ENCODE measurements at places on chromosomes 1 and 21. TPM values are rescaled to one million over a fixed set of nuclear protein-coding genes. Genes with fewer than 3 reads are reported as not detected.

- H3K4me3 ChIP-seq, result no peak overlapping the region
- DNase-seq, result peak; percentile 48
- H3K4me1 ChIP-seq, result peaks cover 6% of the 10 kb centered on the region
- H3K27me3 ChIP-seq, result no peaks in the 10 kb centered on the region
Observed at GRCh38 chr1:244341455-244342450, 110.0 kb downstream of the ADSS2 start.

Gene PCP4L1
- total RNA-seq, result 0.56 TPM

GRCh38 chr1:196400478-196401451, 207.5 kb downstream of the KCNT2 start:
- H3K4me1 ChIP-seq, result peaks cover 3% of the 10 kb centered on the region
- H3K27me3 ChIP-seq, result no peaks in the 10 kb centered on the region
- H3K27ac ChIP-seq, result peak overlapping the region; percentile 54
- no peaks in the 10 kb centered on the region for H3K36me3 ChIP-seq
- H3K4me3 ChIP-seq, result no peak overlapping the region
- peak; percentile 29 for DNase-seq

Gene DPM3
- 43.3 TPM for total RNA-seq

Gene SERTAD4
- total RNA-seq, result 1.5 TPM

GRCh38 chr1:225442123-225442505, 14.3 kb upstream of the LBR start:
- H3K36me3 ChIP-seq, result no peaks in the 10 kb centered on the region
- H3K27ac ChIP-seq, result no peak overlapping the region
- H3K4me3 ChIP-seq, result no peak overlapping the region
- no peaks in the 10 kb centered on the region for H3K27me3 ChIP-seq
- H3K4me1 ChIP-seq, result peaks cover 21% of the 10 kb centered on the region

- DNase-seq, result no peak
- H3K4me3 ChIP-seq, result no peak overlapping the region
- H3K4me1 ChIP-seq, result no peaks in the 10 kb centered on the region
Observed at GRCh38 chr1:40847023-40847745, 15.0 kb downstream of the CITED4 start.

DNA sequence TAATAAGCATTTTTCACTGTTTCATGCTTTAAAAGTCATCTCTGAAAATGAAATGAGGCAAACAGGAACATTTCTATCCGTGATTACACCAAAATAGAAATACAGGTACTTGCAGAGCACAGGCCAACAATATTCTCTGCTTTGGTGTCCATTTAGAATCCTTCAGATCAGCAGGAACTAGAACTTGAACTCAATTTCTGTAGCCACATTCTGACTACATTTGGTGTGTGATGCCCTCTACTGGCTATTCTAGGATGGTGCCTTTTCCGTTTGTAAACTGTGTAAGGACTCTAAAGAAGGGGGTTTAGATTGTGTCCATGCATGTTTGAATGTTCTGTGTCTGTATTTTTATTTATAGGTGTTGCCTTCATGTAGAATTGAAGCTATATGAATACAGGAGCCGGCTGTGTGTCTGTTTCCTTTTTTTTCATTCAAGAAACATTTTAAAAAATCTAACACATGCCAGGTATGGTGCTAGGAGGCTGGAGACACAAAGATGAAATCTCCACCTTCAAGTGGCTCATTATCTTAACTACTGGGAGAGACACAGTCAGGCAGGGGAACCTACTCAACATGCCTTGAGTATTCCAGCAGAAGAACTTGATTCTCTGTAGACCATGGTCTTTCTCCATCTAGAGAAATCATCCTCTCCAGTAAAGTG, 7.6 kb upstream of the ZNF326 start:
- peak; percentile 42 for DNase-seq
- H3K27ac ChIP-seq, result no peak overlapping the region
- H3K36me3 ChIP-seq, result no peaks in the 10 kb centered on the region
- H3K4me1 ChIP-seq, result peaks cover 12% of the 10 kb centered on the region
- no peak overlapping the region for H3K4me3 ChIP-seq
- no peaks in the 10 kb centered on the region for H3K27me3 ChIP-seq

Gene S100A2
- 10.1 TPM for total RNA-seq

GRCh38 chr1:15950763-15951295, 25.1 kb downstream of the ZBTB17 start:
- no peak overlapping the region for H3K4me3 ChIP-seq
- H3K4me1 ChIP-seq, result peaks cover 80% of the 10 kb centered on the region
- peak overlapping the region; percentile 98 for H3K27ac ChIP-seq
- no peaks in the 10 kb centered on the region for H3K27me3 ChIP-seq

GRCh38 chr1:53324728-53325297, 3.1 kb downstream of the LRP8 start:
- H3K36me3 ChIP-seq, result peaks cover 4% of the 10 kb centered on the region
- H3K4me3 ChIP-seq, result no peak overlapping the region
- H3K27ac ChIP-seq, result peak overlapping the region; percentile 62
- no peaks in the 10 kb centered on the region for H3K27me3 ChIP-seq
- peaks cover 30% of the 10 kb centered on the region for H3K4me1 ChIP-seq

GRCh38 chr21:45794027-45794426, 150.5 kb downstream of the PCBP3 start:
- H3K27me3 ChIP-seq, result no peaks in the 10 kb centered on the region
- no peak for DNase-seq
- H3K27ac ChIP-seq, result no peak overlapping the region
- H3K4me3 ChIP-seq, result no peak overlapping the region
- H3K36me3 ChIP-seq, result no peaks in the 10 kb centered on the region

DNA sequence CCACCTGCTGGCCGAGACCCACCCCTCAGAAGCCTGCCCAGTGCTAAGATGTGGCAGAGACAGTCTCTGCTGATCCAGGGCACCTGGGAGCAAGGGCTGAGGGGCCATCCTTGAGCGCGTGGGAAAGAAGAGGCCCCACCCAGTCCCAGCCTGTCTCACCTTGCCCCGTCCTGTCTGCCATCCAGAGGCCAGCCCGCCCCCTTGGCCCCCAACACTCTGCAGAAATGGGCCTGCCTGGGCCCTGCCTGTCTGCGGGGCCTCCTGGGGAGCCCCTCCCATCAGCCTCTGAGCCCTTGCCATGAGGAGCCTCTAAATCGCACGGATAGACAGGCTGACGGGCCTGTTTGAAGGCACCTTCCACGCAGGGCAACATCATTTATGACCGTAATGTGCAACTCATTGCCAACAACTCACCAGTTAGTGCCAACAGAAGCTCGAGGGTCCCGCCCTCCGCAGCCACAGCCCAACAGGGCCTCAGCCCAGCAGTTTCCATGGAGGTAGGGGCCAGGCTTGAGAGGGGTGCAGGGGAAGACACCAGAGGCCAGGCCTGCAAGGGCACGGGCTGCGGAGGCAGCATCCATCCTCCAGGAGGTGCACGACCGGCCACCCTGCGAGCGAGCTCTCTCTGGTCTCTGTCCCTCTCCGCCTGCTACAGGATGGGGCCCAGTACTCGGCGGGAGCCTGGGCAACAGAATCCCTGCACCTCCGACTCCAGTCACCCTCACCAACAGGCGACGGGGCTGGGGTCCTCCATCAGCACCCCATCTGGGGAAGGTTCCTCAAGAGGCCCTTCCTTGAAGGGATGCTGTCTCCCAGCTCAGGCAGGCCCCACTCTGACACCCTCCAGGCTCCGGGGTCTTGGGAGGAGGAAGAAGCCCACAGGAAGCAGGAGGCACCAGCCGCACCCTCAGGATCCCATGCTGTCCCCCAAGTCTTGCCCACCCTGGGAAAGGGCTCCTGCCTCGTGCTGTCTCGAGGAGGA, 78.0 kb downstream of the MEGF6 start:
- H3K27ac ChIP-seq, result no peak overlapping the region
- DNase-seq, result no peak
- H3K36me3 ChIP-seq, result no peaks in the 10 kb centered on the region
- H3K27me3 ChIP-seq, result no peaks in the 10 kb centered on the region
- peaks cover 11% of the 10 kb centered on the region for H3K4me1 ChIP-seq

Gene KLHL17
- total RNA-seq, result 10.9 TPM

GRCh38 chr1:209985002-209985401, 47.0 kb downstream of the SYT14 start:
- H3K27me3 ChIP-seq, result no peaks in the 10 kb centered on the region
- H3K36me3 ChIP-seq, result no peaks in the 10 kb centered on the region
- H3K4me3 ChIP-seq, result no peak overlapping the region
- no peak overlapping the region for H3K27ac ChIP-seq
- no peak for DNase-seq
- no peaks in the 10 kb centered on the region for H3K4me1 ChIP-seq

- no peak for DNase-seq
- H3K36me3 ChIP-seq, result no peaks in the 10 kb centered on the region
- H3K4me3 ChIP-seq, result no peak overlapping the region
- no peaks in the 10 kb centered on the region for H3K27me3 ChIP-seq
- H3K27ac ChIP-seq, result no peak overlapping the region
Observed at GRCh38 chr1:154714638-154715037, 106.7 kb upstream of the ADAR start.

- no peaks in the 10 kb centered on the region for H3K4me1 ChIP-seq
- H3K27me3 ChIP-seq, result no peaks in the 10 kb centered on the region
- H3K36me3 ChIP-seq, result no peaks in the 10 kb centered on the region
- H3K4me3 ChIP-seq, result no peak overlapping the region
- H3K27ac ChIP-seq, result no peak overlapping the region
Observed at GRCh38 chr1:213291526-213291925, 240.5 kb downstream of the RPS6KC1 start.

Gene SMIM34
- not detected for total RNA-seq

Gene MCOLN3
- 3.0 TPM for total RNA-seq

DNA sequence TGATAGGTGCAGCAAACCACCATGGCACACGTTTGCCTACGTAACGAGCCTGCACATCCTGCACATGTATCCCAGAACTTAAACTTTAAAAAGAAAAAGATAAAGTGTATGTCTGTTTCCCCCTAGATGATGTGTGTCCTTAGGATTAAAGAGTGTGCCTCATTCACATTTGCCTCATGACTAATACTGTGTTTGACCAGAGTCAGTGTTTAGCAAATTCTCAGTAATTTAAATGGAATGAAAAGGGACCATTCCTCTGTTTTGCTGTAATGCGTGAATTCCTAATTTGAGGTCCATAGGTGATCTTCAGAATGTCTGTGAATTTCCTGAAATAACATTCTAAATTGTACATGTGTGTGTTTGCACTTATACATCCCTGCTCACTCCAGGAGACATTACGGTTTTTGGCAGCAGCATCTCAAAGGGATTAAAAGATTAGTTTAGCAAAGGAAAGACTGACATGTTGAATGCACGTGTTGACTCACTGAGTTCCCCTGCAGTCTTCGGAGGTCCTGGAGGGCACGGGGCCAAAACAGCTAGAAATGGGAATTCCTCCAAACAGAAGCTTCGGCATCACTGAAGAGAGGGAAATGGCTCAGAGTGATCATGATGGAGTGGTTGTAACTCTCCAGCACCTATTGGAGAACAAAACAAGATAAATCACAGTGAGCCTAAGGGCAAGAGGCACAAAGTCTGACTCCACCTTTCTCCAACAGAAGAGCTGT, 19.1 kb upstream of the SLC35F3 start:
- no peak overlapping the region for H3K4me3 ChIP-seq
- DNase-seq, result no peak
- H3K4me1 ChIP-seq, result no peaks in the 10 kb centered on the region
- no peak overlapping the region for H3K27ac ChIP-seq
- no peaks in the 10 kb centered on the region for H3K36me3 ChIP-seq

Gene RNU1-3
- under 0.01 TPM for total RNA-seq
